ENCODE measurements at places on chromosomes 3 and 15.
A peak's percentile ranks its signal among the peaks of the same experiment; 100 is the strongest.

GRCh38 chr3:12195231-12195630, 36.5 kb upstream of the TIMP4 start:
- peak; percentile 13 for DNase-seq

DNA sequence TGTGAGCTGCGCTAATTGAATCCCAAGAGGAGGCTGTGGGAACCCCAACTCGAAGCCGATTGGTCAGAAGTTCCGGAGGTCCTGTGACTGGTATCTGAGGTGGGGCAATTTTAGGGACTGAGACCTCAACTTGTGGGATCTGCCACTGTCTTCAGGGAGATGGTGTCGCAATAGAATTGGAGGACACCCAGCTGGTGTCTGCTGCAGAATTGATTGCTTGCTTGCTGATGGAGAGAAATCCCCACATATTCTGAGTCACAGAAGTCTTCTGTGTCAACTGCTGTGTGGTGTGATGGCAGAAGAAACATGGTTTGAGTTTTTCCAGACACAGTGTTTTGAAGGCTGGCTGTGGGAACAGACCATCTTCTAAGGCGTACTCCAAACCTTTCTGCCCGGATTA, 99.7 kb upstream of the PLXNA1 start:
- no peak for DNase-seq

GRCh38 chr3:146491303-146491702, 21.9 kb upstream of the PLSCR2 start:
- DNase-seq = no peak

- no peak for DNase-seq
These were observed 27.0 kb upstream of the HHATL start for GRCh38 chr3:42729404-42730145.

- peak; percentile 36 for DNase-seq
These were observed 1.5 kb upstream of the SKIL start for GRCh38 chr3:170355738-170356595.

GRCh38 chr15:66700802-66701421, 1.1 kb upstream of the SMAD6 start:
- DNase-seq = peak; percentile 93

DNA sequence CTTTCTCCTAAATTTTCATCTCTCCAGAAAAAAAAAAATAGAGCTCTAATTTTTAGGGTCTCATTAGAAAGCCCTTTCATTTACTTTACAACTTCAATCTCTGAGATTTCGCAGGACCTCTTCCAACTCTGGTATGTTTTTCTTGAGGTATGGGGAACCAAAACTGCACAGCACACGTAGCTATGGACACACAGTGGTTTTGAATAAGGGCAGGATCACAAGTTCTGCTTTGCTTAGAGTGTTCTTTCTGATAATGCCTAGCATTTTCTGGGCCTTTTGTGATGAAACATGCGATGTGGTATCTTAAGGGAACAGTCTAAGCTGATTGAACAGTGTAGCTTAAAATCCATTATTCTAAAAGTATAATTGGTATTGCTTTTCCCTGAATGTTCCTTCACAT, 25.3 kb downstream of the ZNF592 start:
- DNase-seq = no peak

GRCh38 chr3:23501201-23501802, 298.2 kb downstream of the UBE2E2 start:
- DNase-seq = no peak

DNA sequence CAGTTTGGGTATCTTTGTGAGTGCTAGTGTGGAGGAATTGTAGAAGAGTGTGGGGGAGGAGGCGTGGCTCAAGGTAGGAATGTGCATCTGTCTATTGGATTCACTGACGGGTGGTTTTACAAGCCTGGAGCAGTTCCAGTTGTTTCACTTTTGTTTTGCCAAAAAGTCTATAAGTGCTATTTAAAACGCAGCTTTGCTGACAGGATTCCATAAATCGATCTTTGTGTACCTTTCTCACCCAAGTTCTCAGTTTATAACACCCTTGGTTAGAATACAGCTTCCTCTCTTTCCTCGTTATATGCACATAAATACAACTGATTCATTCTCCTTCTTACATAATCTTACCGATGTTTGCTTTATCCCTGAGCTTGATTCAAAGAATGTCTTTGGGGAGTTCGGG, 123.2 kb upstream of the UBE2E2 start:
- peak; percentile 63 for DNase-seq

- no peak for DNase-seq
These were observed 128.4 kb downstream of the RAP2B start for GRCh38 chr3:153290268-153291015.
